ENCODE measurements at places on chromosomes 13 and 19. TPM values are rescaled to one million over a fixed set of nuclear protein-coding genes. Genes with fewer than 3 reads are reported as not detected.

DNA sequence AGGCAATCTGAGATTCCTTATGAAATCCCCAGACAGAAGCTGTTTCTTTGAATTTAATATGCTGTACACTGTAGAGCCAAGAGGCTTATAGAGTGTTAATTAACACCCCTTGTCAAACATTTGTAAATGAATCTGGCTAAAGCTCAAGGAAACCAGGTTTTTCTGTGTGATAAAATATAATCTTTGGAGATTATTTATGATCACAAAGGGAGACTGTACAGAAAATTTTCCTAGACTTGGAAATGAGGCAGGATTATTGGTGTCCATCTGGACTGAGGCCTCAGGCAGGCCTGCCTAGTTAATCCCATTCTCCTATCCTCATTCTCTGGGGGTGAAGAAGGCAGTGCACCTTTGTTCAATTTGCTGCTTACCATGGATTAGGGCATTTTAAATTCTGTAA lies 17.8 kb downstream of the KL start:
- DNase-seq, result no peak

- DNase-seq, result peak; percentile 32
Measured at GRCh38 chr19:5172859-5173630, 167.6 kb downstream of the PTPRS start.

SPTBN4 gene
- total RNA-seq, result 3.5 TPM

DNA sequence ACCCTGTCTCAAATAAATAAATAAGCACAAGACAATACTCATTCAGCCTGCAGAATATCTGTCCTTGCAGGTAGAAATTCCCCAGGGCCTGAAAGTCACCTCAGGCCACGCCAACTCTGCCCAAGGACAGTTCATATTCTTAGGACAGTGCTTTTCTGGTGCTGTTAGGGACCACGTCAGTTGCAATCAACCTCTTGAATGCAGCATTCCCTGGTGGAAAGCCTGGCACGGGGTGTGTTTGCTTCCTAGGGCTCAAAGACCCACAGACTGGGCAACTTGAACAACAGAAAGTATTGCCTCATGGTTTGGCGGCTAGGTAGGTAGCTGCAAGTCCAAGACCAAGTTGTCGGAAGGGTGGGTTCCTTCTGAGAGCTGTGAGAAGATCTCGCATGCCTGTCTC lies 160.3 kb downstream of the KCTD15 start:
- DNase-seq, result no peak

GRCh38 chr13:105139048-105139379 lies 1396.4 kb downstream of the EFNB2 start:
- no peak for DNase-seq

HSH2D gene
- 0.44 TPM for total RNA-seq

GRCh38 chr19:32464279-32464678 lies 58.7 kb downstream of the DPY19L3 start:
- DNase-seq, result no peak

SHISA7 gene
- total RNA-seq, result not detected

- DNase-seq, result peak; percentile 5
Measured at GRCh38 chr13:113625965-113626721, 31.9 kb downstream of the ATP4B start.

SIGLEC11 gene
- 1.1 TPM for total RNA-seq

LMO7 gene
- 480 TPM for total RNA-seq

DNA sequence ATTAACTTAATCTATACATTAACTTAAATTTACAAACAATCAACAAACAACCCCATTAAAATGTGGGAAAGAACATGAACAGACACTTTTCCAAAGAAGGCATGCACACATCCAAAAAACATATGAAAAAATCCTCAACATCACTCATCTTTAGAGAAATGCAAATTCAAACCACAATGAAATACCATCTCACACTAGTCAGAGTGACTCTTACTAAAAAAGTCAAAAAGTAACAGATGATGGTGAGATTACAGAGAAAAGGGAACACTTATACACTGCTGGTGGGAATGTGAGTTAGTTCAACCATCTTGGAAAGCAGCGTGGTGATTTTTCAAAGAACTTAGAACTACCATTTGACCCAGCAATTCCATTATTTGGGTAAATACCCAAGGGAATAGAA lies 759.2 kb upstream of the SLITRK1 start:
- DNase-seq, result no peak

P2RY11 gene
- total RNA-seq, result 3.1 TPM

SHC2 gene
- 18.0 TPM for total RNA-seq

DNA sequence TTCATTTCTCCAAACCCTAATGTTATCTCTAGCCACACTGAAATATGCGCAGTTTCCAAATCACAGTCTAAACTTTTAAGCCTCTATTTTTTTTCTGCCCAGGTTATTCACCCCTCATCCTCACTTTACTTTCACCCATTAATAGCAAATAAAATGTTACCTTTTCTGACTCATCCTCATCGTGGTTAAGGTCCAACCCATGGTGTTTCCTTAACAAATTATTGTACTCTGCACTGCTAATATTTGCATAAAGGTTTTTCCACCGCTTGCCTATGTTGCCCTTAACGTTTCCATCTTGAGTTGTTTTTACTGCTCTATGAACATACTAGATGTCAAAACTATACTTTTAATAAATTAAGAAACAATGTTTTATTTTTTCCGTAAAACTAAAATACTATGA lies 780.9 kb upstream of the KLHL1 start:
- no peak for DNase-seq

DNA sequence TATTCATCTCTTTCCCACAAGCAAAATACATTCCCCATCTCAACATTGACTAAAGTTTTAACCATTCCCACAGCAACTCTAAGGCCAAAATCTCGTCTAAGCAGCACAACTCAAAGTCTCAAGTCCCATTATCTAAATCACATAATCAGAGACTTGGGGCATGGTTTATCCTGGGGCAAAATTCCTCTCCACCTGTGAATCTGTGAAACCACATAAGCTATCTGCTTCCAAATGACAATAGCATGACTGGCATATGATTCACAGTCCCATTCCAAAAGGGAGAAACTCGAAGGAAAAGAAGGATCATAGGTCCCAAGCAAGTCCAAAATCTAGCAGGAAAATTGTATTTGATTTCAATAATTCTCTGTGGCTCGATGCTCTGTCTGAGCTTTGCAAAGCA lies 73.0 kb downstream of the ANKRD10 start:
- no peak for DNase-seq

DNA sequence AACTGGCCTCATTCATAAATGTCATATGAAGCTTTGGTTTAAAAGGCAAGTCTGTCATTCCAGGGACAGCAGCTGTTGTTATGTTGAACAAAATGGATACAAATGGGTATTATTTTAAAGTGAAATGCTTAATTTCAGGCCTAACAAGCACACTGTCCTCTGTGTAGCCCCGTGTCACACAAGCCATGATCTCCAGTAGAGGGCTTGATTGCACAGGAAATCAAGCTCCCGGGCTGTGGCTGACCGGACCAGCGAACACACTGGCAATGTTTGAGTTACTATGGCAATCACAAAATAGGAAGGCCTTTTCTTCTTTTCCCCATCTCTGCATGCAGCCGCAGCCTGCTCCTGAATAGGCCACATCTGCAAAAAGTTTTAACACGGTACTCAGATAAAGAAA lies 64.0 kb upstream of the GSX1 start:
- DNase-seq, result no peak

DNA sequence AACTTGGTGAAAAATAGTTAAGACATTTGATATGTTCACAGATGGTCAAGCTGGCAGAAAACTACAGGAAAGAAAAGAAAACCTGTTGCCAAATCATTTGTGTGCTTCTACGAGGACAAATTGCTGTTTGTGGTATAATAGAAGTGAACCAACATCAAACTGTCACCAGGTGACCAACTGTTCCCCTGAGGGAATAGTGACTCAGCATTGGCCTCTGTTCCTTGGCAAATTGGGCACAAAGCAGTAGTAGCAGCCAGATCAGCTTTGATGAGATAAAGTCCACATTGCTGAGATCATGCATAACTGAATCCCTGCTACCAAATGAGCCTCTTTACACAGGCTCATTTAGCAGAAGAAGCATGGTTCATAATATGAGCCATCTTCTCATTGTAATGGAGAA lies 103.5 kb downstream of the POSTN start:
- no peak for DNase-seq

DNA sequence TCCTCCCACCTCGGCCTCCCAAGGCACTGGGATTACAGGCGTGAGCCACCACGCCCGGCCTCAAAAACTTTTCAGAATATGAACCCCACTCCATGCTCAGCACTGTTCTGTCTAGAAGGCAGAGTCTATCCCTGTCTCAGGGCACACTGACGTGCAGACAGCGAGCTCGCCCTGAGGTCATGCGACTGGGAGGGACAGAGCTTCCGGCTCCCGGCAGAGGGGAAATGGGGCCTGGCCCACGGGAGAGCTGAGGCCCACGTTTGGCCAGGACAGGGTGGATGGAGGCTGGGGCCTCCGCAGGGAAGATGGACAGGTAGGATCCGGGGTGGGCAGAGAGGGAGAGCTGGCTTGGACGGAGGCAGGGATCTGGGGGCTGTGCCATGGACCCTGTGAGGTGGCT lies 2.8 kb upstream of the AZU1 start:
- DNase-seq, result no peak

SGCG gene
- total RNA-seq, result 147 TPM

UPK1A gene
- total RNA-seq, result not detected

GRCh38 chr19:46766569-46767317 lies 20.5 kb upstream of the STRN4 start:
- no peak for DNase-seq

ATP8A2 gene
- total RNA-seq, result not detected

GRCh38 chr19:39158646-39159260 lies 33.2 kb downstream of the PAK4 start:
- no peak for DNase-seq

DNA sequence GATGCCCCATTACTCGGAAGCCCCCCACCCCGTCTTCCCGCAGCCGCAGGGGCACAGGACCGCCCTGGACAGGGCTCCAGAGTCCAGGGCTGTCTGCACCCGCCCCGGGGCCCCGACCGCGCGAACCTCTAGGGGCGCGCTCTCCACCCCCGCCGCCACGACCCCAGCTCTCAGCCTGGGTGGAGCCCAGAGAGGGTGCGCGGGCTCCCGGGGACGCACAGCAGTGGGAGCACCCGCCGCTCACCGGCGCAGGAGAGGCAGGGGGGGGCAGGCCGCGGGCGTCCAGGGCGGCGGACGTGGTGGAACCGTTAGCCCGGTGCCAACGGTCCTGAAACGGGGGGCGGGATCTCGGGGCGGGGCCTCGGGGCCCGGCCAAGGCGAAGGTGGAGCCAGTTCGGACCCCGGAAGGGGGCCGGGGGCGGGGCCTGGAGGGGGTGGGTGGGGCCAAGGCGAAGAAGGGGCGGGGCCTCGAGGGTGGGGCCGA lies at the start of gene ATP8B3:
ATP8B3 (minus strand) TSS at position 335 of the 484 bp plus-strand sequence. CDS start 540 bp downstream, outside the sequence.
- DNase-seq, result no peak

GRCh38 chr19:11651062-11651461 lies 53.8 kb downstream of the ZNF627 start:
- DNase-seq, result no peak

DNA sequence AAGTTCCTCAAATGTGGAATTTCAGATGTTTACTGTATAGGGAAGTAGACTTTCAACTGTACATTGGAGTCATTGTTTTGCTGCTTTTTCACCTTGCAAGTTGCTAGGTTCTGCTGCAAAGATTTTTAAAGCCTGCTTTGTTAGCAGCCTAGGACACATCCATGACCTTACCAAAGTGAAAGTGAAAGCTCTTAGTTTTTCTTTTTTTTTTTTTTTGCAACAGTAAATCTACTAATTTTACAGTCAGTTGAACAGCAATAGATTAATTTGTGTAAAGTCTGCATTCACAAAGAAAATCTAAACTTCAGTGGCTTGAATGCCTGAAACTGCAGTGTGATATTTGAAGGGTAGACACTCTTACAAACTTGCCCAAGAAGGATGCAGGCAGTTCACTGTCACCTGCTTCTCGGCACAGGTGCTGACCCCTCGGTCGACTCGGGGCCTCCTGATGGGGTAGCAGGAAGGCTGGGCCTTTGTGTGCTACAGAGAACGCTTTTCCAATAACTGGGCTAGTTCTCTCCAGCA lies 5.0 kb upstream of the MTIF3 start:
- no peak for DNase-seq

DNA sequence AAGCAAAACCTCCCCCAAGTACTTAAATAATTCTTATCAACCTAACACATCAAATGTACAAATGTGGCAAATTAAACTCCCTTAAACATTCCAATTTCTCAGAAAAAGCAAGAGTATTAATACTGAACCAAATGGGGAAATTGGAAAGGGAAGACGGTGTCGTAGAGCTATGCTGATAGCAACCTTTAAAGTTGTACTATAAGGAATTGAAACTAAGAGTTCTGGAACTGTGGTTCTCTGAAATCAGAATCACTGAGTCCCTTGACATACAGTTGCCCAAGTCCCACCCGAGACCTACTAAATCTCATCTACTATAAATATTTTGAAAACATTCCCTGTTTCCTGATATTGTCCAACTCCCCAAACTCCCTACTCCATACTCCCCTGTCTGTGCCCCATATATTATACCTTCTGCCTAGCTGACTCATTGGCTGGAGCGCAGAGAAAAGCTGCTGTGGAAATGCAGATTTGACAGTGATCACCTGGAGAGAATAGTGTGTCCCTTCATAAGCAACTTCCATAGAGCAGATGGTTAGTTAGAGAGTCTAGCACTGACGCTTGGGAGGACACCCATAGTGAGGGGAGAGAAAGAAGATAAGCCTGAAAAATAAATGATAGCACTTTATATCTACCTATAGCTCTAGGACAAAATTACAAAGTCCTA lies 51.4 kb upstream of the ITM2B start:
- DNase-seq, result no peak

NLRP12 gene
- total RNA-seq, result 0.36 TPM

AMER2 gene
- total RNA-seq, result not detected

PABPC3 gene
- not detected for total RNA-seq

GRCh38 chr13:111282997-111283396 lies 37.4 kb upstream of the TEX29 start:
- DNase-seq, result no peak

GRCh38 chr19:51187395-51188226 lies 37.3 kb upstream of the CD33 start:
- no peak for DNase-seq

GRCh38 chr13:33978653-33979052 lies 160.7 kb downstream of the RFC3 start:
- no peak for DNase-seq

GRCh38 chr13:113061796-113062425 lies 43.7 kb upstream of the F7 start:
- peak; percentile 19 for DNase-seq

GRCh38 chr19:45508417-45508860 lies 1.2 kb downstream of the VASP start:
- peak; percentile 74 for DNase-seq

GRCh38 chr13:51347099-51347498 lies 7.6 kb downstream of the SERPINE3 start:
- no peak for DNase-seq

Data from heart left ventricle (tissue), 16 donors.